Head of caudate nucleus (tissue), 42 donors: ENCODE measurements at places on chromosomes 7 and 10.

- no peak for DNase-seq
These were observed 124.3 kb upstream of the PPP2R2D start for GRCh38 chr10:131776496-131776895.

DNA sequence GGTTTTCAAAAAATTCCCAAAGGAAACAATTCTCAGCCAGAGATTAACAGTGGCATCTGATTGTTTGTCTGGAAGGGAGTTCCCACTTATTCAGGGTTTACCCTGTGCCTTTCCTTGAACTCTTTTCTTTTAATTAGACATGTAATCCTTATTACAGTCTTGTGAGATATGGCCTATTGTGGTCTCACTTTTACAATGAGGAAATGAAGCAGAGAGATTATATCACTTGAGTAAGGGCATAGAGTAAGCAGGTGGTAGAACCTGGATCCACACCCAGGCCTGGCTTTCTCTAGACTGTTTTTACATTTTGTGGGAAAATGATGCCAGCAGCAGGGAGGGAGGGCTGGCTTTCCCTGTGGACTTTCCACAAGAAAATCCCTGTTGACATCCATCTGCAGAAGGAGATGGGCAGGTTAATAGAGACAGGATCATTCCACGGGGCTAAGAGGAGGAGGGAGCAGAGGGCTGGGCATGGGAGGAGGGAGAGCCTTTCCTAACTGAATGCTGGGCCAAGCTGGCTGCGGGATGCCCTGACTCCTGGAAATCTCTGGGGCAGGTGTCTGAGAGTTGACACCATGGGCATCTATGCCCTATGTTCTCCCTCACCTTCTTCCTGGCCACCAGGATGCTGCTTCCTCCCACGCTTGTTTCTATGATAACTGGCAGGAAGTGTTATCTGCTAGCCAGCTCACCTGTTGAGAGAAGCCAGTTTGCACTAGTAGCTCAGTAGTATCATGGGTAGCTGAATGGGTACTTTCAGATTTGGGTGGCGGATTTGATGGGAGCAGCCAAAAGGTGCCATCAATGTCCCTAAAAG lies 28.7 kb upstream of the ARHGAP22 start:
- no peak for DNase-seq

DNA sequence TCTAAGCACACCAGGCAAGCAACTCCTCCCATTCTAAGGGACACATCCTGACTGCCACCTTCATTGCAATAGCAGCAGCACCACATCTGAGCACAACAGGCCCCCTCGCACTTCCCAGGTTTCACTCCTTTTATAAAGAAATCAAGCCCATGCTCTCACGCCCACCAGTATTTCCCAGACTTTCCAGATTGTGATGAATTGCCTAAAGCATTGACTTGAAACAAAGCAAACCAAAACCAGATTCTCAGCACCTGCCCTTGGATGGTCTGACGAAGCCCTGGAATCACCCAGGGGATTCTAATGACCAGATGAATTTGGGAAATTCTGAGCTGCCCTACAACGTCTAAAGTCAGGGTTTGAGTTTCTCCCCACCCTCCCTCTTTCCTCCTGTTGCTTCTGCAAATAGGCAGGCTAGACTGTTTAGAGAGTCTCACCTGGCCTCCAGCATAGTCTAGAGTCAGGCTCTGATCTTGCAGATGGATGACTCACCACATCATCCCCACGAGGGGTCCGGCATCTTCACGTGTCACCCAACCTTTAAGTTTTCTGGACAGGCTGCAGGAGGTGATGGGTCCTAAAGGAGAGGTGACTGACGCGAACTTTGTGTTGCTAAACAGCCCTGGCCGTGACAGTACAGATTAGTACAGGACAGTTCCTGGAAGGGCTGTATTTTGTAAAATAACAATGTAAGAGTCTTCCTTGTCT lies 198.0 kb downstream of the SKIDA1 start:
- no peak for DNase-seq

- no peak for DNase-seq
These were observed 49.4 kb downstream of the CLEC2L start for GRCh38 chr7:139572704-139573385.

GRCh38 chr7:105003275-105003674 lies 10.7 kb upstream of the KMT2E start:
- peak; percentile 65 for DNase-seq

DNA sequence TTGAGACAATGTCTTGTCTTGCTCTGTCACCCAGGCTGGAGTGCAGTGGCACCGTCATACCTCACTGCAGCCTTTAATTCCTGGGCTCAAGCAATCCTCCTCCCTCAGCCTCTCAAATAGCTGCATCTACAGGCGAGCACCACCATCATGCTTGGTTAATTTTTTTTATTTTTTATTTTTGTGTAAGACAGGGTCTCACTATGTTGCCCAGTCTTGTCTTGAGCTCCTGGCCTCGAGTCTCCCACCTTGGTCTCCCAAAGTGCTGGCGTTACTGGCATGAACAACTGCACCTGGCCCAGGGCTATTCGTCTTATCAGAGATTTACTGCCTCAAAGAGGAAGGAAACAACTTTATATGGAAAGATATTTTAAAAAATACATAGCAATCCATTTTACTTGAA lies 102.8 kb upstream of the NUPR2 start:
- DNase-seq, result no peak

- DNase-seq, result no peak
These were observed 25.7 kb upstream of the LRRC4 start for GRCh38 chr7:128056901-128057300.

GRCh38 chr7:74002474-74003017 lies 25.4 kb upstream of the ELN start:
- no peak for DNase-seq

DNA sequence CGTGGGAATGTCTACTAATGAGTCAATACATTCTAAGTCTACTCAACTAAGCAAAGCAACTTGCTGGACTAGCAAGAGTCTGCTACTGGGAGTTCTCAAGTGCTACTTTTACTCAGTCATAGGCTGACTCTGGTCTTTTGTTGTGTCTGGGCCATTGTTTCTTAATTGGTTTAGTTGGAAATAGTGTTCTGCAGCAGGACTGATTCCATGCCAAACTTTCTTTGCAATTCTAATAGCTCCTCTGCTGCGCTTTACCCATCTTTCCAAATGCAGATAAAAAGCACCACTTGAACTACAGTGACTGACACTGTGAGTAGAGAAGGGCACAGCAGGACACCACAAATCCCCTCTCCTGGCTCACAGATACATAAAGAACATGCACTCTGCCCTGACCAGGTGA lies 125.7 kb downstream of the CD36 start:
- no peak for DNase-seq

GRCh38 chr7:98205162-98205845 lies 5.9 kb upstream of the BHLHA15 start:
- no peak for DNase-seq

- DNase-seq, result no peak
These were observed 8.6 kb downstream of the ZNF786 start for GRCh38 chr7:149081914-149082313.

DNA sequence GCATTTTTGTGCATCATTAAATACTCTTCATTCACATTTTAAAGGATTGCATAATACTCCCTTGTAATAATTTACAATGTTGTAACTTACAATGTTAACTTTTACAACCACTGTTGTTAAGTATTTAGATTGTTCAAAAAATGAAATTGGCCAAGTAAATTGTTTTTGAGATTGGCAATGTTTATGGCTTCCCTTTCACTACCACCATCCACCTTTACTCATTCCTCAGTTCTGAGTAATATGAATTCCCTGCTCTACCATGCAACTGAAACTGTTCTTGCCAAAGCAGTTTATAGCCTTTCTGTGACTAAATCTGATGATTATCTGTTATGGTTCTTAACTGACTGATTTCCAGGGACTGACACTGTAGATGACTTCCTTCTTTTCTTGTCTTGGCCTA lies 80.5 kb upstream of the TMEM106B start:
- DNase-seq, result no peak

GRCh38 chr7:34747867-34748727 lies 90.1 kb downstream of the NPSR1 start:
- no peak for DNase-seq

GRCh38 chr7:55488216-55488615 lies 84.1 kb downstream of the VOPP1 start:
- DNase-seq, result no peak

GRCh38 chr7:148121401-148121800 lies 469.2 kb upstream of the C7orf33 start:
- no peak for DNase-seq

- no peak for DNase-seq
These were observed 5.6 kb downstream of the CD36 start for GRCh38 chr7:80644054-80644453.

- no peak for DNase-seq
These were observed 294.6 kb downstream of the RNLS start for GRCh38 chr10:88288320-88289059.

- DNase-seq, result no peak
These were observed 126.7 kb upstream of the PRSS58 start for GRCh38 chr7:142384493-142384922.
